ENCODE measurements at places on chromosomes 2 and 18.

DNA sequence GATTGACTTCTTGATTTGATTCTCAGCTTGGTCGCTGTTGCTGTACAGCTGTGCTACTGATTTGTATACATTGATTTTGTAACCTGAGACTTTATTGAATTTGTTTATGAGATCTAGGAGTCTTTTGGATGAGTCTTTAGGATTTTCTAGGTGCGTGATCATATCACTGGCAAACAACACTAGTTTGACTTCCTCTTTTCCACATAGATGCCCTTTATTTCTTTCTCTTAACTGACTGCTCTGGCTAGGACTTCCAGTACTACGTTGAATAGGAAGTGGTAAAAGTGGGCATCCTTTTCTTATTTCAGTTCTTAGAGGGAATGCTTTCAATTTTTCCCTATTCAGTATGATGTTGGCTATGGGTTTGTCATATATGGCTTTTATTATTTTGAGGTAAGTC, 101.3 kb downstream of the OSBPL1A start:
- DNase-seq: no peak

DNA sequence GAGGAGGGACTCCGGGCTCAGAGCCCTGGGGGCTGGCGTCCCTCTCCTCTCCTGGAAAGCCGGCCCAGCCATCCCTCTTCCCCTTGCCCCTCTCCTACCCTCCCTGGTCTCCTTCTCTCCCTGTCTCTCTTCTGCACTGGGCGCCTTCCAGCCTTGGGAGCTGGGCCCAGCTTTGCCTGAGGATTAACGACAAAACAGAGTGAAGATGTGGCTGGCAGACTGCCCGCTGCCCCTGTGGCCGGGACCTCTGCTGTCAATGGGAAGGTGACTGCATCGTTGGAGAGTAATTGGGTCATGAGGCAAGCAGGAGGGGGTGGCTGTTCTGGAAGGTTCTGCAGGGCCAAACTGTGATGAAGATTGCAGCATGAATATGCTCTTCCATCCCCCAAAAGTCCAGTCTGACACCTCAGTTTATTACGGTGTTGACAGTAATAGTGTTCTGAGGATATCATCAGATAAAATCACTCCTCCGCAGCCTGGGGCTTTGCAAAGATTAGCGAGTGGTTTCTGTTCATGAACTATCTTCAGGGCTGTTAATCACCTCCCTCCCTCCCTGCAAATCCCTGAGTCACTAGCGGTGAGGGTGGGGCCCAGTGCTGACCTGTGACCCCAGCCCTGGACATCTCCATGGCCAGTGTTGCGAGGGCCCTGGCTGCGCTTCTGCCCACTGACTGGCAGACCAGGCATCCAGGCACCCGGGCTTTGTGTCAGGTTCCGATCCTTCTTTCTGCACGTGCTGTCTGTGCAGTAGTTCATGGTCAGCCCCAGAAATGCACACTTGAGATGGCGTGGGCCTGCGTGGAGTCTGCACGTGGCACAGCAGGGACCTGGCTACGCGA, 23.0 kb downstream of the RTP5 start:
- DNase-seq: no peak

- DNase-seq: no peak
Measured at GRCh38 chr2:2935445-2936149, 442.0 kb downstream of the EIPR1 start.

DNA sequence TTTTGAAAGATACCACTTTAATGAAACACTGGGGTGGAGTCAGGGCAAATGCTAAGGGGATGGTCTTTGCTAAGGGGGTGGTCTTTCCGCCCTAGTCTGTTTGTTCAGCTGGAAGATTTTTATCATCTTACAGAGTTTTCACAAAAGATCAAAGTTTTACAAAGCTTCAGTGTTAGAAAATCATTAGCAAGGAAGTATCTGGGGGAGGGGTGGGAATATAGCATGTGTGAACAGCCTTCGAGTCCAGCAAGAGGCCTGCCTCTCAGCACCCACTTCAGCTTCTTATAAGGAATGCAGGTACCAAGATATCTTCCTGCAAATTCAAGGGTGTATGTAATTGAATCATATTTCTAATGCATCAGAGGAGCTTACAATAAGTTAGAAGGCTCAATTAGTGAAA, 112.9 kb downstream of the RAPGEF4 start:
- DNase-seq: no peak

GRCh38 chr2:237865623-237866041, 6.2 kb downstream of the RAMP1 start:
- no peak for DNase-seq

DNA sequence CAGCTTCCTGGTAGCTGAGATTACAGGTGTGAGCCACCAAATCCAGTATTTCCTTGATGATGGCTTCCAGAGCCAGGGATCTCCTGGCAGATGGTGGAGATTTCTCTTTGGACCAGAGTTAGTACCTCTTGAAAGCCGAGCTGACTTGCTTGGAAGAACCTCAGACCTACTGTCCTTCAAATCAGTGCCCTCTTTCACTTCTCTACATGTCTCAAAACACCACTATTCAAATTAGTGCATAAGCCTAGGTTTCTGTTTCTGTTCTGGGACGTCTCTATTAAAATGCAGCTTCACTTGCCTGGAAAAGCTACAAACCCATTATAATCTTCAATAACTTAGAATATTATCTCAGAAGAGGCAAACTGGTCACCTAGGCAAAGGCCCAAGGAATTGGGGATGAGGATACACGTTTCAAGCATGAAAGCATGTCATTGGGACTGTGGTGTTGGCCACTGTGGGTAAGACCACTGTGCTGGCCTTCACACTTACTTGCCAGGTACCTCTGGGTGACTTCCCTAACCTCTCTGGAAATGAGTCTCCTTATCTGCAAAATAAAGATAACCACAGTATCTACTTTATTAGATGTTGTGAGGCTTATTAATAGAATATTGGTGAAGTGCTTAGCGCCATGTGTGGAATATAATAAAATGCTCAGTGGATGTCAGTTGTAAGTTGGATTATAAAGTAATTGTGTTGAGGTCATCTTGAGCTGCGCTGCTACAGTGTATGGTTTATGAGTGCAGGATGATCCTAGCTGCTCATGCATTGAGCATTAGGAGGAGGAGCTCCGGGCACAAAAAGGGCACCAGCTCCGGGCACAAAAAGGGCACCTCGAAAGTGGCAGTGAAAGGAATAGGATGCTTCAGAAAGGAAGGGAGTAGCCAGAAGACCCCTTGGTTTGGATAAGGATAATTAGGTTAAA, 84.5 kb downstream of the DOCK10 start:
- no peak for DNase-seq

DNA sequence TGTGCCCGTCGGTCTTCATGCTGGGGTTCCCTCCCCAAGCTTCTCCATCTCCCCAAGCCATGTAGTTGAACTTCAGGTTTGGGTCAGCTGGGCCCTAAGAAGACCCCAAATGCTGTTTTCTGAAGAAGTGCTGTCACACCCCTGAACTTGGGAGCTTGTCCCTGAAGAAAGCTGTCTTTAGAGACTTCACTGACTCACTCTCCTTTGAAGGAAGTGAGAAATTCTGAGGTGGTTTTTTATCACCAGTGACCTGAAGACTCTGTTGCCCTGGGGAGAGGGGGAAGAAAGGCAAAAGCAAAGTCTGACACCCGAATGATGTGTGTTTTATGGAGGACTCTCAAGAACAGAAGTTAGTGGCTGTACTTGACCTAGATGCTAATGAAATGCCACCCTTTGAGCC, 83.6 kb upstream of the BCL2L11 start:
- no peak for DNase-seq

DNA sequence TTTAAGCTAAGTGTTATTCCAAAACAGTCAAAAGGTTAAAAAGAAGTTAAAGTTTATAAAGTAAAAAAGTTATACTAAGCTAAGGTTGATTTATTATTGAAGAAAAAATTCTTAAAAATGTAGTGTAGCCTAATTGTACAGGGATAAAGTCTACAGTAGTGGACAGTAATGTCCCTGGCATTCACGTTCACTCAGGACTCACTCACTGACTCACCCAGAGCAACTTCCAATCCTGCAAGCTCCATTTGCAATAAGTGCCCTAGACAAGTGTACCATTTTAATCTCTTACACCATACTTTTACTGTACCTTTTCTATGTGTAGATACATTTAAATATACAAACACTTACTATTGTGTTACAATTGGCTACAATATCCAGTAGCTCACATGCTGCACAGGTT, 86.1 kb downstream of the CACNB4 start:
- no peak for DNase-seq

DNA sequence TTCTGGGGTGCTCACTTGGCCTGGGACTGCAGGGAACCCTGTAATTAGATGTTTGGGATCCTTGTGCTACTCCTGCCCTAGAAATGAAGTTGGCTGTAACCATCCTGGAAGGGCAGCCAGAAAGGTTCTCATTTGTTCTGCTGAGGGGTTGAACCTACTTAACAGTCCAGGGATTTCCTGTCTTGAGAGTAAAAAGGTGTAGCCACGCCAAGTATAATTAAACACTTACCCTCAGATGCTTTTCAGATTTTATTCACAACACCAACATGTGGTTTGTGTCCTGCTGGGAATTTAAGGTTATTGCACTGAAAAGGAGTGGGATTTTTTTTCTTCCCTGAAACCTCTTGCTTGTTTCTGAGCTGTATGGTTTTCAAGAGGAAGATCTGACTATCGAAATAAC, 222.4 kb upstream of the APCDD1 start:
- no peak for DNase-seq

- DNase-seq: peak; percentile 90
Measured at GRCh38 chr2:133674433-133675331, 106.4 kb upstream of the NCKAP5 start.

GRCh38 chr2:33497221-33497650, 20.8 kb downstream of the RASGRP3 start:
- no peak for DNase-seq

GRCh38 chr2:131120815-131121317, 15.7 kb downstream of the PLEKHB2 start:
- DNase-seq: no peak

DNA sequence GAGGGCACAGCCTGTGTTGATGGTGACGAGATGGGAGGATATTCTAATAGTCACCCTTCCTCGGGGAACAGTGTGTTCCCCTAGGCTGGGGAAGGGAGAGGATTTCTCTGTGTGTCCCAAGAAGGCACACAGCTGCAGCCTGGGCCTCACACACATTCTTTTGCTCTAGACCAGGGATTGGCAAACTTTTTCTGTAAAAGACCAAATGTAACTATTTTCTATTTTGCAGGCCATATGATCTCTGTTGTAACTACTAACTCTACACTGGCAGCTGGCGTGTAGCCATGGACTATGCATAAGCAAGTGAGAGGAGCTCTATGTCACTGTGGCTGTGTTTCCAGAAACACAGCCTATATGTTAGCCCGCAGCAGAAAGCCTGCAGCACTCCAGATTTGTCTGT, 65.8 kb downstream of the ARHGAP28 start:
- no peak for DNase-seq

DNA sequence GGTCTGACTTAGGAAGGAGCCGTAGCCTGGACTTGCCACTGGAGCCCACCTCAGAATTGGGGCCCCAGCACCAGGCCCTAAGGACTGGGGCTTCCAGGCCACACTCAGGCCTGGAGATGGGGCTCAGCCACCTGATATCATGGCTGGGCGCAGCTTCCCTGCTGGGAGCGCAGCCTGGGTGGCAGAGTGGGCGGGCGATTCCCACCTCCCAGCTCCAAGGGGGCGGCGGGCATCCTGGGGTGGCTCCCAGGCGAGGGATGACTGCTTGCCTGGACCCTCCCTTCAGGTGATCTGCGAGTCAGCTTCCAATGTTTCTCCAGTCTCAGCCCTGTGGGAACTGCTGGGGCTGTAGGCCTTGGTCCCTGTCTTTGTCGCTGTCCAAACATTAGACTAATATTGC, 20.1 kb downstream of the GPR35 start:
- DNase-seq: no peak

All from SK-N-MC (cell line).